SJSA1 (cell line): ENCODE measurements at places on chromosomes 5 and 9. TPM values are rescaled to one million over a fixed set of nuclear protein-coding genes. Genes with fewer than 3 reads are reported as not detected.

- no peak for DNase-seq
- H3K27me3 ChIP-seq = no peaks in the 10 kb centered on the region
- H3K4me3 ChIP-seq = no peak overlapping the region
- peaks cover 14% of the 10 kb centered on the region for H3K4me1 ChIP-seq
- H3K27ac ChIP-seq = no peak overlapping the region
These were observed 22.6 kb downstream of the ARHGEF37 start for GRCh38 chr5:149603920-149604319.

The ADAMTSL1 gene
- 0.85 and 0.95 TPM in 2 replicates for total RNA-seq

DNA sequence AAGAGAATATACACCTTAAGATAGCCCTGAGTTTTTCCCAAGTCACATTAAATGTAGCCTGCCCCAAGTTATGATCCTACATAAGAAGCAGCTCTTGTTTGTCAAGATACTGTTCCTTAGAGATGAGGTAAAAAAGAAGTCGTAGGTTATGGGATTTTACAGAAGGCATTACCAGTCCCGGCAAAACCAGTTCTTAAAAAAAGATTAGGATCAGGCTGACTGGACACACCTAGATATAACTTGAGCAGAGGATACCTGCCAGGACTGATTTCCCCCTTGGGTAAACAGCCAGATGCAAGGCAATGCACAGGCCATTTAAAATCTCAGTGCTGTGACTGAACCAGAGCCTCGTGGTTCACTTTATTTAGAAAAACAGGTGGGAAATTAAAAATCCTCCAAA, 14.1 kb upstream of the SEMA5A start:
- peaks cover 37% of the 10 kb centered on the region for H3K4me1 ChIP-seq
- DNase-seq = no peak
- no peaks in the 10 kb centered on the region for H3K27me3 ChIP-seq
- H3K36me3 ChIP-seq = no peaks in the 10 kb centered on the region; the same call in 1 of the 2 replicates

The CDC20B gene
- not detected in 2 replicates for total RNA-seq

The GFI1B gene
- total RNA-seq = 0.05 TPM in 1 of 2 replicates, not detected in the other
